ENCODE measurements at places on chromosomes 5 and 9.

DNA sequence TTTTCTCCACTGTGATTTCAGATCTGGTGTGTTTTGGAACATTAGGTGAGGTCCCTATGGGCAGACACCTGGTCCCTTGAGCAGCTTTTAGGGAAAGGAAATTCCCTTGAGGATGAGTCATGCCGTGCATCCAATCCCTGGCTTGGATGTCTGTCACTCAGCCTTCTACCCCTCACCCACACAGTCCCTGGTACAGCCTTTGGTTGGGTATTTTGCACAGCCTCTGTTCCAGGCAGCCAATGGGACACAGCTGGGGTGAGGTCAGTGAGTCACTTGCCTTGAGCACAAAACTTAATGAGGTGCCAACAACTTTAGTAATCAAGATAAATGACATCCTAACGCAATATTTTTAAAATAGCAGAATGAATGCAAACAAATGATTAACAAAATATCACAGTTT lies 22.7 kb upstream of the SVEP1 start:
- no peak for DNase-seq

GRCh38 chr5:51960617-51961121 lies 577.4 kb downstream of the ISL1 start:
- DNase-seq, result no peak

DNA sequence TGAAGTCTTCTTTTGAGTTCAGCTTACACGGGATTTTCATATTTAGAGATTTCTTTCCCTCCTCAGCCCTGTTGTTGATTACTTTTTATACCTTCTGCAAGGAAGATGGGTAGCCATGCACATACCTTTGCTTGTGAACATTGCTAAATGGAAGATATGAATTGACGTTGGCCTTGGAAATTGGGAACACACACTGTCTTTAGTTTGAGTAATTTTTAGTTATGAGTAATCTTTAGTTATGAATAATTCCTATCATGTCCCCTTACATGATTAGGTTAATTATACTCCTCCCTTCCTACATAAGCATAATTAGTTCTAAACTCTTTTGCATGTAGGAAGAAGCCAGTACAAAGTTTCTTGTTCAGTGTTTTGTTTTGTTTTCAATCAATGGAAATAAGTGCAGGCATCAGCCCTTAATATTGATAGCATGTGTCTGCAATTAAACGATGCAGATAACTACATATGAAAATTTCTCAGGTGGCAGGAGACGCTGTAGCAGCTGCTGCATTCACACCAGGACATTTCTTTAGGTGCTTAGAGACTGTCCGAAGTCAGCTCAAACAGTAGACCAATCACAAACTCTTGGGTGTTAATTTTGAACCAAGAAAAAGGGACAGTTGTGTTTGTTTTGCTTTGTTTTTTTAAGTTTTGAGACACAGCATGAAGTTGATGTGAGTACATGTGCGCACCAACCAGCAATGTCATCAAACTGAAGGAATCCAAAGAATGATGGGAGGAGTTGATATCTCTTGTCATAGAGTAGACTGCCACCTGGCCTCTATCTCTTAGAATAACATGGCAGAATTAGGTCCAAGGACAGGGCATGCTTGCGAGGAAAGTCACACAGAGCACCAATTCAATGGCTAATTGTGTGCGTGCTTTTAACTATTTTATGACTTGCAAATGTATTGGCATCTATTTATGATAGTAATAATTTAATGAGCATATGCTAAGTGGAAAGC lies 51.4 kb downstream of the SMARCA2 start:
- DNase-seq, result no peak

DNA sequence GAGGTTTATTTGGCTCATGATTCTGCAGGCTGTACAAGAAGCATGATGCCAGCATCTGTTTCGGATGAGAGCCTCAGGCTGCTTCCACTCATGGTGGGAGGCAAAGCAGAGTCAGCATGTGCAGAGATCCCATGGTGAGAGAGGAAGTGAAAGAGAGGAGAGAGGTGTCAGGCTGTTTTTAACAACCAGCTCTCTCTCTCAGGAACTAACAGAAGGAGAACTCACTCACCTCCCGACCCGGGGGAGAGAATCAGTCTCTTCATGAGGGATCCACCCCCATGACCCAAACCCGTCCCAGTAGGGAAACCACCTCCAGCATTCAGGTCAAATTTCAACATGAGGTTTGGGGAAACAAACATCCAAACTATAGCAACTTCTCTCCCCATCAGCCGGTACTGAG lies 187.7 kb downstream of the ENC1 start:
- no peak for DNase-seq

DNA sequence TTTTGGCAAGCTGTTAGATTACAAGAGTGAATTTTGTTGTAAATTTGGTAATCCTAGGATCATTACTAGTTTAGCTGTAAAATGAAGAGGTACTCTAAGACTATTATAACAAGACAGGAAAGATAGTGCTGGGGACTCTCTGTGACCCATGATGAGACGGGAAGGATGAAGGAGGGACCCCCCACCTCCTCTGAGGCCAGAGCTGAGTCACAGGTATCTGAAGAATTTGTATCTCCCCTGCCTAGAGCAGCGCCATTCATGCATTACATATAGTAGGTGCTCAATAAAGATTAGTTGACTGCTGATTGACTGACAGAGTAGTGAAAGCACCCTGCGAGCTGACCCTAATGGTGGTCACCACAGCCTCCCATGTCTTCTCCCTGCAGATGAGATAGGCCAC lies 202.8 kb downstream of the SNX18 start:
- no peak for DNase-seq

DNA sequence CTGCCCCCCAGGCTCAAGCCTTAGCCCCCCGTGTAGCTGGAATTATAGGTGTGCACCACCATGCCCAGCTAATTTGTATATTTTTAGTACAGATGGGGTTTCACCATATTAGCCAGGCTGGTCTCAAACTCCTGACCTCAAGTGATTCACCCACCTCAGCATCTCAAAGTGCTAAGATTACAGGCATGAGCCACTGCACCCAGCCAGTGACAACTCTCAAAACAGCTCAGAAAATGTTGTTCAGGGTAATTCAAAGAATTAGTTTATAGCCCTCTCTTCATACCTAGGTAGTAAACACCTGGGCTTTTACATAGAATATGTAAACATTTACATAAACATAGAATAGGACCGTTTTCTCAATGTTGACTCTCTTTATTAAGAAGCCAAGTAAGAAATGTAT lies 168.7 kb downstream of the ENC1 start:
- DNase-seq, result no peak

- DNase-seq, result no peak
These were observed 1.9 kb downstream of the ALDH1A1 start for GRCh38 chr9:72950875-72951442.

GRCh38 chr9:69542942-69543704 lies 129.0 kb downstream of the APBA1 start:
- no peak for DNase-seq

DNA sequence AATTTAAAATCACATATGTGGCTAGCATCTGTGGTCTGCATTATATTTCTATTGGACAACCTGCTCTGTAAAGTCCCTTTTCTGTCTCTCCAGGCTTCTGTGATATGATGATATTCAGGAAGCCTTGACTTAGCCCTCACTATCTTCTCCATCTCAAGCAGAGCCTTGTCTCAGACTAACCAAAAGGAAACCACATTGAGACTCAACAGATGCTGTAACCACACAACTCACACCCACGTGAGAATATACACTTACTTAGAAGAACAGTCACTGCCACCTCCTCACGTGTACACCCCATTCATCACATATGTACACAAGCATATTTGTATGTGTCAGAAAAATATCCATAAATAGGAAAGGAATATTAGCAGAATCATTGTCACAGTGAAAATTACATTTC lies 33.6 kb downstream of the HTR4 start:
- DNase-seq, result no peak

GRCh38 chr5:93674866-93675459 lies 66.4 kb downstream of the POU5F2 start:
- no peak for DNase-seq

GRCh38 chr5:909086-909485 lies 16.4 kb downstream of the TRIP13 start:
- DNase-seq, result no peak

DNA sequence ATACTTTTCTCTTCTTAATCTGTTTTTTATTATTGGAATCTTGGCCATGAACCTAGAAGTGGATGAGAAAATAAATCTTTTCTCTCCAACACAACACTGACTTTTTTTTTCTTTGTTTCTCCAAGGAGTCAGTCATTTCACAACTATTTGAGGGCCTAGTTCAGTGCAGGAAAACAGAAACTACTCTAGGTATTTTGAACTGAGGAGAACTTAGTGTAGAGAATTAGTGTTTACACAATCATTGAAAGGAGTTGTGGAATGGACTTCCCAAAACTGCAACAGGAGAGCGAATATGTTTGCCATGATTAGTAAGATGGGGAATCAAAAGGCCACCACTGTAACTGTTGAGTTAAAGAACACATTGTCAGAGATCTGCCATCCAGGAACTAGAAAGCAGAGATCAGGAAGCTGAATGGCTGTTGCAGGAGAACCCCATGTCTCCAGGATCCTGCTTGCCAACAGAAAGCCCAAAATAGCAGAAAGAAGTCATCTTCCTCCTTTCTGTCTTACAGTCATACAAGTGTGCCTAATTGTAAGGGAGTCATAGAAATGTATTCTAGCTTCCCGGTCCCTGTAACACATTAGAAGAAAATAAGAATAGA lies 20.3 kb upstream of the PCDH1 start:
- DNase-seq, result no peak

DNA sequence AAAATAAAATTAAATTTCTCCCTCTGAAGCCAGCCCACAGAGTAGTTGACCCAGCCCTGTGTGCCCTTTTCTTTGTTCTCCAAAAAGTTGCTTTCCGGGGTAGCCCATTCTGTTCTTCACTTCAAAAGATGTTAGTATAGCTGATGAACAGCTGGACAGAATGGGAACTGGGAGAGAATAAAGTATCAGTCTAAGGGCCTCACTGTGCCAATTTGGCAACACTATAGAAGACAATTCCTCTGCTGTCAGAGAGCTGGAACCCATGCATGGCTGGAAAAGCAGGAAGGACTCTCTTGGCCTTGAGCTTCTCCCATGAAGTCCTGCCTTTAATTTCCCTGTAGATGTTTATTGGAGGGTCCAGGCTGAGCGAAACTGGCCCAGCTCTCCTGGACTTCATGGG lies 11.0 kb upstream of the TNFSF8 start:
- no peak for DNase-seq

DNA sequence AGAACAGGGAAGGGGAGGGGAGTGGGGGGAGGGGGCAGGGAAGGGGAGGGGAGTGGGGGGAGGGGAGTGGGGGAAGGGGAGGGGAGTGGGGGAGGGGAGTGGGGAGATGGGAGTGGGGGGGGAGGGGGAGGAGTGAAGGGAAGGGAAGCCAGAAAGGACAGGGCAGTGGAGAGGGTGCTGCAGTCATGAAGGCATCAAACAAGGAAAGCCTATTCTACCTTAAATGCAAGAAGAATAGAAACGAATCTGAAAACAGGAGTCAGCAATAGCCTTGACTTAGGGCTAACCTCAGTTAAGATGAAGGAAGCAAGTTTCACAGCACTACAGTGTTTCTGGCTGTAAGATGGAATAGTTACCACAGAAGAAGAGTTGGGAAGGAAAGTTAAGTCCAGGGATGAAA lies 59.5 kb downstream of the CAMSAP1 start:
- no peak for DNase-seq

- no peak for DNase-seq
These were observed 241.5 kb downstream of the AUH start for GRCh38 chr9:91120200-91120599.

GRCh38 chr5:127813633-127814587 lies 110.7 kb downstream of the CCDC192 start:
- no peak for DNase-seq

DNA sequence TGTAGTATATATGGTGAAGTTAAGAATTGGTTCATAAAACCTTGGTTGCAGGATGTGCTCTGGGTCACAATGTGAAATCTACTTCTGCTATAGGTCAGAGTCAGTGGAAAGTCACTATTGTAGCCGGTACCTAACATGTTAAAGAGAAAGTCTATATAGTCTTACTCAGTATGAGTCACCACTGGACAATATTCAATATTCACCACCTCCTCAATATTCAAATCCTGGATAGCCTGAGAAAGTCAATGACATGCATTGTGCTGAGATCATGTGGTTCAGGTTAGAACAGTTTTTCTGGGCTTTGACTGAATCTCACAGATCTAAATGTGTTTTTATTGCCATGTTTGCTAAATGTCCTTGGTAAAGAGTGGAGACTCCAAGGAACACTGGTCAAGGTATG lies 108.8 kb downstream of the HMHB1 start:
- DNase-seq, result no peak

DNA sequence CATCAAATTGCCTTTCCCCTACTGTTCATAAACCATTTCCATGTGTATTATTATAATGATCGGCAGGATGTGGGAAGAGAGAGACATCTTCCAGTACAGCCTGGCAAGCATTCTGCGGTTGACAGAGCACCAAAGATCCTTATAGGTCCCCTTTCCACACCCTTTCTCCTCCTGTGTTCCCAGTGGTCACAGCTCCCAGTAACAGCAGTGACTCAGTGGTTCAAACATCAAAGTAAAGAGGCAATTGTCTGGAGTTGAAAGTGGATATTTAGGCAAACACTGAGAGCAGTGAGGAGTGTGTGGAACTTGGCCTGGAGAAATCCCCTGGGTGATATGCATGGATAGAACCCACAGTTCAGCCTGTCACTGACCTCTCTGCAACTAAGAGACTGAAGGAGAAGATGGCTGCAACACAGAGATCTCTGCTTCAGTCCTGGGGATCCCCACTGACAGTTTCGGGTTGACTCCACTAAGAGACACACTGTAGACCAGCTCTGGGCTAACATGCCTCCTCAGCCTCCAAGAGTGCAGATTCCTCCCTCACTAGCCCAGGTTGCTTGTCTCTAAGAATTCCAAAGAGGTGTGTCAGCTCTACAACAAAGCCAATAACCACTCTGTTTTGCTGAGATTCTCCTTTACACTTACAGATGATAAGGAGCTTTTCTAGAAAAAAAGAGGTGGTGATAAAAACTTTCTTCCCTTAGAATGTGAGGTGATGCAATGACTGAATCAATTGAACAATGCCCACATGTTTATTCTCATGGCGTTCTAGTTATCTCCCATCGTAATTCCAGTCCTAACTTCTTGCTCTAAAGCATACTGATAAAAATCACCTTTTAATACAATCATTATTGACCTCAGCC lies 94.4 kb upstream of the IL6ST start:
- no peak for DNase-seq

DNA sequence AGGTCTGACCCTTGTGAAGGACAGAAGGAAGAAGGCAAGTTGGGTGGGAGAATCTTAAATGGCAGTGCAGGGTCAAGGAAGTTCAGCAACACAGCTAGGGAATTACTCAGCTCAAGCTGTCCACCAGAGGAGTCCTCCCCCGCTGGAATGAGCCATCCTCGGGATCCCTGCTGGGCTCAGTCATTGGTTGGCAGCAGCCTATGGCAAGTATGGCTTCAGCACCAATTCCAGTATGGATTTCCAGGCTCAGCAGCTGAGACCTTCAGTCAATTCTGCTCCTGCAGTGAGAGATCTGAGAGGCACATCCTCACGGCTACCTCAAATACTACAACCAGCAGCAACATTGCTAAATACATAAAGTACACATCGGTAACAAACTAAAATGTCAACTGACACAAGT lies 280.6 kb upstream of the PIK3R1 start:
- DNase-seq, result no peak

- no peak for DNase-seq
These were observed 46.8 kb upstream of the PLPP6 start for GRCh38 chr9:4615251-4615650.

Data from GM12864 (cell line).